ENCODE measurements at places on chromosomes 2 and 18. TPM values are rescaled to one million over a fixed set of nuclear protein-coding genes. Genes with fewer than 3 reads are reported as not detected.

The SFTPB gene
- 2.7 TPM for total RNA-seq

The UGT1A3 gene
- total RNA-seq = 0.19 TPM

The POTEI gene
- 2.1 TPM for total RNA-seq

The HPCAL1 gene
- 17.8 TPM for total RNA-seq

The ST6GAL2 gene
- total RNA-seq = 18.7 TPM

The RAB6C gene
- total RNA-seq = 0.50 TPM

The RHOB gene
- 82.8 TPM for total RNA-seq

The MARCO gene
- 1.6 TPM for total RNA-seq

The ZC3H6 gene
- total RNA-seq = 5.5 TPM

The SLC39A10 gene
- total RNA-seq = 63.2 TPM

The ABCB6 gene
- total RNA-seq = 40.4 TPM

The WDR33 gene
- total RNA-seq = 54.7 TPM

The NAT8 gene
- not detected for total RNA-seq

The LCT gene
- 2.8 TPM for total RNA-seq

The RESP18 gene
- total RNA-seq = not detected

The DUSP2 gene
- 4.5 TPM for total RNA-seq

The MAP3K19 gene
- 1.1 TPM for total RNA-seq

The PLEK gene
- not detected for total RNA-seq

The ZNF532 gene
- 137 TPM for total RNA-seq

The ADRA2B gene
- total RNA-seq = 13.9 TPM

The LOXHD1 gene
- not detected for total RNA-seq
